OCI-M1 (cell line): ENCODE measurements at places on chromosomes 5 and 9.

- DNase-seq: no peak
Measured at GRCh38 chr9:101527066-101527465, 6.6 kb upstream of the RNF20 start.

DNA sequence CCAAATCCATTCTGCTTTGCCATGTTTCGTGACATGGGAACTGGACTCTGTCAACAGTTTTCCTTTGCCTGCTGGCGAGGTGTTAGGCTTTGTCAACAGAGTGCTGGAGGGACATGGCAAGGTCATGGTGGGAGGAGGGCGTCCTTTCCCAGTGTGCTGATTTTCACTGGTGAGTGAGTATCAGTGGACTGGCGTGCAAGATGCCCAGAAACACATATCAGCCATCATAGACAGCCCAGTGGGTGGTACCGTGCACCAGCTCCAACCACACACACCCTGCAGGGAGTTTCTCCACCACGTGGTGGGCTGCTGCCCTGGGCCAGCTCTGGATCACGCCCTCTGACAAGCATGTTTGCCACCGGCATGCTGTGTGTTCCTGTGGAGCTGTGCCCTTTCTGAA, 50.0 kb upstream of the ABL1 start:
- DNase-seq: no peak

GRCh38 chr5:5405441-5405840, 17.0 kb upstream of the ICE1 start:
- DNase-seq: no peak

GRCh38 chr9:100111235-100111634, 12.2 kb downstream of the INVS start:
- no peak for DNase-seq

GRCh38 chr9:87812375-87813118, 70.1 kb upstream of the SPATA31E1 start:
- DNase-seq: peak; percentile 66

GRCh38 chr5:6873359-6873758, 160.1 kb downstream of the TENT4A start:
- no peak for DNase-seq

- no peak for DNase-seq
Measured at GRCh38 chr5:72397836-72398235, 77.7 kb downstream of the PTCD2 start.

- no peak for DNase-seq
Measured at GRCh38 chr9:92642041-92642451, 27.9 kb downstream of the IPPK start.

GRCh38 chr5:104146652-104147051, 584.1 kb upstream of the NUDT12 start:
- DNase-seq: peak; percentile 25

GRCh38 chr5:926417-927171, 33.9 kb downstream of the TRIP13 start:
- DNase-seq: peak; percentile 65

DNA sequence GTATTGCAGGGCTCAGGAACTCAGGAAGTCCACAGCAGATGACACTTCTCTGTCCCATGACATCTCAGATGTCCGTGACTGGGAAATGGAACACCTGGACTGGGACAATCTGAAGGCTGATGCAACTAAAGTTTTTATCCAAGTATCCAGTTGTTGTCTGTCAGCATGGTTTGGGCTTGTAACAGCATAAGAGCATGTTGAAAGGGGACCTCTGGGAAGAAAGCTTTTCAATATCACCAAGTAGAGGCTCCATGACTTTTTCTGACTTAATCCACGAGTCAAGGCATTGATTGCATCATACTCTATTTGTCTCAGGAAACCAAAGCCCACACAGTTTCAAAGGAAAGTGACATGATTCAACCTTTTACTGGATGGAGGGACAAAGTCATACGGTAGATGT, 807.7 kb downstream of the MTRR start:
- DNase-seq: peak; percentile 4

GRCh38 chr5:156883316-156883875, 33.3 kb downstream of the PPP1R2B start:
- no peak for DNase-seq

DNA sequence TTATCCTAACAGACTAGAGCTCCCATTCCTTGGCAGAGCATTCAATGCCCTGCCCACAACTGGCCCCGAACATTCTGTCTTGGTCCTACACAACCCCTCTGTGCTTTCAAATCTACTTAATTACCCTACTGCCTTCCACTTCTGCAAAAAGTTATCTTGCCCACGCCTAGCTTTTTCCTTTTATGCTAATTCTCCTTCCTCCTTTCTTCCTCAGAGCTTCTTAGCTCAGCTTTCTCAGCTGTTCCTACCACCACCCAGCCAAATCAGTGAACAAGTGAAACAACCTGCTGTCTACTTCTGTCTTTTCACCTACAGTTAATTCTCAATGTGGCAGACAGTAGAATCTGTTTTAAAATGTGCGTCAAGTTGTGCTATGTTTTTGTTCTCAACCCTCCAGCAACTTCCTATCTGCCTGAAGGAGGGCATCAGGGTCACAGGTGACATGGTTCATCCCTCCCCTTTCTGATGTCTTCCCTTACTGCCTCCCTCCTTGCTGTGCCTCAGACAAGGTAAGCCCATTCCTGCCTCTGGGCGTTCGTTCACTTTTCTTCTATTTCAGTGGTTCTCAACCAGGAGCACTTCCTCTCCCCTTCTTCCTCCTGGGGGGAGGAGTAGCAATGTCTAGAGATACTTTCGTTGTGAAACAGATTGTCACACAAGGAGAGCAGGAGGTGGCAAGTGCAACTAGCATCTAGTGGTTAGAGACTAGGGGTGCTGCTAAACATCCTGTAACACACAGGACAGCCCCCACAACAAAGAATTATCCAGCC, 1.3 kb upstream of the REEP5 start:
- DNase-seq: peak; percentile 66

- no peak for DNase-seq
Measured at GRCh38 chr5:127754259-127754658, 51.1 kb downstream of the CCDC192 start.

GRCh38 chr5:73733219-73733618, 107.2 kb downstream of the ARHGEF28 start:
- no peak for DNase-seq

GRCh38 chr9:133593587-133594253, 15.5 kb downstream of the FAM163B start:
- no peak for DNase-seq

DNA sequence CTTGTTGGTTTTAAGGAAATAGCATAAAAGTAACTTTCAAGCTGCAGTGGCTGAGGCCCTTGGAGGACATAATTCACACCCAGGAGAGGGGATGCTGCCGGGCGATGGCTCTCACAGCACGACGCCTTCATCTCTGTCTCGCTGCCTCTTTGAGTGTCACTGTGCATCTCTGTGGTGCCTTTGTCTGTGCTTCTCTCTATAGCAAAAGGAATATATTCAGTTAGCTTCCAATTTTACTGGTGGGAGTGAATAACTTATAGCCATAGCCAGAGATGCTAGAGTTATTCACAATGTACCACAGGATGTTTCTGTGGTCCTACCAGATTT, 276.7 kb downstream of the SYK start:
- no peak for DNase-seq

DNA sequence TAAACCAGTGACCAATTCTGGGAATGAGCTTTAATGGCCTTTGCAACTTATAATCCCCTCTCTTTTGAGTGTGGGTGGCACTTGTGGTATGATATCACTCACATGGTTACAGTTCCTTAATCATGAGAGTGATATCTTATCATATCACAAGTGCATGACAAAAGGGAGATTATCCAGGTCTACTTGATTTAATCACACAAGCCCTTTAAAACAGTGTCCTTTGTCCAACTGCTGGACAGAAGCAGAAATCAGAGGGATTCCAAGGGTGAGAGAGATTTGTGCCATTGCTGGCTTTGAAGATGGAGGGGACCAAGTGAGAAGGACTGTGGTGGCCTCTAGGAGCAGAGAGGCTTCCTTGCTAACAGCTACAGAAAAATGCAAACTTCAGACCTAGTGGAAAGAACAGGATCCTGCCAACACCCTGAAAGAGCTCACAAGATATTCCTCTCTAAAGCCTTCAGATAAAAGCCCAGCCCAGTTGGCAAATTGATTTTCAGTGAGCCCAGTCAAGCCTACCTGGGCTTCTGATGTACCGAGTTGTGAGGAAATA, 279.0 kb upstream of the TLE4 start:
- DNase-seq: no peak

- DNase-seq: no peak
Measured at GRCh38 chr9:89379031-89379430, 60.7 kb downstream of the SECISBP2 start.

- DNase-seq: peak; percentile 63
Measured at GRCh38 chr9:28774433-28775235, 1201.4 kb upstream of the C9orf72 start.

- peak; percentile 19 for DNase-seq
Measured at GRCh38 chr9:82923092-82923911, 139.6 kb downstream of the RASEF start.

GRCh38 chr5:74105126-74105780, 479.3 kb downstream of the ARHGEF28 start:
- DNase-seq: no peak

- DNase-seq: no peak
Measured at GRCh38 chr9:25353783-25354182, 324.5 kb downstream of the TUSC1 start.

DNA sequence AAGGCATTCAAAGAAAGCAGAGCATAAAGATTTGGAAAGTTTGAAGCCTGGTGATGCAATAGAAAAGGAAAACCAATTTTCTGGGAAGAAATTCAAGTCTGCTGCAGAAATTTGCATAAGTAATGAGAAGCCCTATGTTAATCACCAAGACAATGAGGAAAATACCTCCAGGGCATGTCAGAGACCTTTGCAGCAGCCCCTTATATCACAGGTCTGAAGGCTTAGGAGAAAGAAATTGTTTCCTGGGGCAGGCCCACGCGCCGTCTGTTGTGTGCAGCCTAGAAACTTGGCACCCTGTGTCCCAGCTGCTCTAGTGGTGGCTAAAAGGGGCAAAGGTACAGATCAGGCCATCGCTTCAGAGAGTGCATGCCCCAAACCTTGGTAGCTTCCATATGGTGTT, 495.3 kb upstream of the CDH6 start:
- no peak for DNase-seq

- no peak for DNase-seq
Measured at GRCh38 chr5:40238066-40238745, 441.5 kb upstream of the PTGER4 start.

- peak; percentile 20 for DNase-seq
Measured at GRCh38 chr9:25678846-25679360, 659 bp upstream of the TUSC1 start.

DNA sequence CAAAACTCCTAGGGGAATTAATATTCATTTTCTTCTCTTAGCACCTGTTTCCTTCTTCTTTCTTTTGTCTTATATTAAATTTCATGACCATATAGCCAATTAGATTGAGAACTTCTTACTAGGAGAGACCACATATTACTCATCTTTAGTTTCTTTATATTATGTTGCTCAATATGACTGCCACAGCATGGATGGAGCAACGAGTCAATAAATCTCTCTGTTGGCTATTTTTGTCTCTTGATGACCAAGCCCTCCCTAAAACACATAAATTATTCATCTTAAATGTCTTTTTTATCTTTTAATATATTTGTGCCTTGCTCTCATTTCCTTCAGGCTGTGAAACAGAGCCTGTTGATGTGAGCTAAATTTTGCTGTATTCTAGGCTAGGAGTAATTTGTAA, 123.0 kb downstream of the ADAMTSL1 start:
- DNase-seq: no peak

DNA sequence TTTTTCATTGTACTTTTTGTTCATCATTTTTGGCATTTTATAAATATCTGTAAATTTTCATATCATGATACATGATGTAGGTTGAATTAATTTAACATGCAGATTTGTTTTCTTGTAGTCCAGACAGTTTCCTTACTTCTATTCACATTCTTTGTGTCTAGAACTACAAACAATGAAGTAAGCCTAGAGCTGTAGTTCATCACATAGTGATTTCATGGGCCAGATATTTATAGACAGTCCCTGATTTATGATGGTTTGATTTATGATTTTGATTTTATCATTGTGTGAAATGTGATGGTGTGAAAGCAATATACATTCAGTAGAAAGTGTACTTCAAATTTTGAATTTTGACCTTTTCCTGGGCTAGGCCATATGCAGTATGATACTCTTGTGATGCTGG, 139.0 kb downstream of the ARHGEF28 start:
- DNase-seq: no peak

DNA sequence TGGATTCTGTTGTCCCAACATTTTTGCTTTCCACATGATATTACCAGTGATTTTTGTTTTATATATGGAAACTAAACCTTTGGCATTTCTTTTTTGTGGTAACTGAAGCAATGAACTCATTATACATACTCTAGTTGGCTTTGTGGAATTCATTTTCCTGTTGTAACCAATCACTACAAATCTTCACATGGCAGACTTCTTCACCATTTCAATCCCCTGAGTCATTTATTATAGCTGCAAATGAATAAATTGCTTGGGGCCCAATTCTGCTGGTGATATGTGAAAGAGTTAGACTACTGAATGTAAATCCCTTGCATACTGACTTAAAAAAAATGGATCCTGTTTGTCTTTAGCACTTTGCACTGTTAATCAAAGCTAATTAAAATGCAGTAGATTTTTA, 1709.6 kb upstream of the WWC1 start:
- no peak for DNase-seq

DNA sequence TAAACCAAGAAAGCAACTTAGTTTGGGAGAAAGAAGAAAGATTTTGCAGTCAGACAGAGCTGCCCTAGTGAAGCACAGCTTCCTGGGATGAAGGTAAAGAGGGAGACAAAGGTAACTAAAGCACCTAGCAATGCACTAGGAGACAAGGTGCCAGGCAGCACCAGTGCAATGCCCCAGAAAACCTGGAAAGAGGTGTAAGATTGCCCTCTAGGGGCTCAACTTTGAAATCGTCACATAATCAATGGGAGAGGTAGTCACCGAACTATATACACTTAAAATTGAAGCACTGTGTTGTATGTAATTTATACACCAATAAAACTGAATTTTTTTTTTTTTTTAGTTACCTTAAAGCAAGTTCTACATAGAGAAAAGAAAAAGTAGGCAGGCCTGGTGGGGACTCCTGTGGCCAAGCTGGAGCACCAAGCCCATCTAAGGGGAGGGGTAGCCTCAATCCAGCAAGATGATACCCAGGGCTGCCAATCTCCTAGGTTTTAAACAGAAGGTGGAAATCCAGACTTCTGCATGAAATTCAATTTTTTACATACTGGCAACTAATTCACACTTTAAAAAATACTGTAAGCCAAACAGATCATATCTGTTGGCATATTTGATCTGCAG, 48.2 kb downstream of the CDK5RAP2 start:
- peak; percentile 40 for DNase-seq
